GM12864 (cell line): ENCODE measurements at places on chromosomes 1 and 21.
A peak's percentile ranks its signal among the peaks of the same experiment; 100 is the strongest.

GRCh38 chr21:45154511-45155508 is 80.4 kb downstream of the ADARB1 start:
- DNase-seq = no peak

DNA sequence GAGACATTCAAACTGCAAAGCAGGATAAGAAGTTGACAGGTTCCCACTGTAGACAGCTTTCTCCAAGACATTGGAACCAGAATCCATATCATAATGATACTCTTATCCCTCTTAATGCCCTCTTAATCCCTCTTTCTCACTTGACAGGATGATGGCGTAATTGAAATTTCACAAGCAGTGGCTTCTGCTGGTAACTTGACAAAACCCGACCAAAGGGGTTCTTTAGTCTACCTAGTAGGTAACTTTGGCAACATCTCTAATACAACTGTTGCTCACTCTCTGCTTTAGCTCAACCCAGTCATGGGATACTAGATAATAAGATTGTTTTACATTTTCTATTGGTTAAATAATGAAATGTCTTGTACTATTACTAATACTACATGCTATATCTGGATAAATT is 34.7 kb downstream of the S100A10 start:
- DNase-seq = no peak

GRCh38 chr1:164780111-164780812 is 221.3 kb downstream of the PBX1 start:
- no peak for DNase-seq

- no peak for DNase-seq
Observed at GRCh38 chr1:179810367-179810715, 67.2 kb downstream of the FAM163A start.

- DNase-seq = no peak
Observed at GRCh38 chr1:78141531-78142231, 95.9 kb downstream of the GIPC2 start.

DNA sequence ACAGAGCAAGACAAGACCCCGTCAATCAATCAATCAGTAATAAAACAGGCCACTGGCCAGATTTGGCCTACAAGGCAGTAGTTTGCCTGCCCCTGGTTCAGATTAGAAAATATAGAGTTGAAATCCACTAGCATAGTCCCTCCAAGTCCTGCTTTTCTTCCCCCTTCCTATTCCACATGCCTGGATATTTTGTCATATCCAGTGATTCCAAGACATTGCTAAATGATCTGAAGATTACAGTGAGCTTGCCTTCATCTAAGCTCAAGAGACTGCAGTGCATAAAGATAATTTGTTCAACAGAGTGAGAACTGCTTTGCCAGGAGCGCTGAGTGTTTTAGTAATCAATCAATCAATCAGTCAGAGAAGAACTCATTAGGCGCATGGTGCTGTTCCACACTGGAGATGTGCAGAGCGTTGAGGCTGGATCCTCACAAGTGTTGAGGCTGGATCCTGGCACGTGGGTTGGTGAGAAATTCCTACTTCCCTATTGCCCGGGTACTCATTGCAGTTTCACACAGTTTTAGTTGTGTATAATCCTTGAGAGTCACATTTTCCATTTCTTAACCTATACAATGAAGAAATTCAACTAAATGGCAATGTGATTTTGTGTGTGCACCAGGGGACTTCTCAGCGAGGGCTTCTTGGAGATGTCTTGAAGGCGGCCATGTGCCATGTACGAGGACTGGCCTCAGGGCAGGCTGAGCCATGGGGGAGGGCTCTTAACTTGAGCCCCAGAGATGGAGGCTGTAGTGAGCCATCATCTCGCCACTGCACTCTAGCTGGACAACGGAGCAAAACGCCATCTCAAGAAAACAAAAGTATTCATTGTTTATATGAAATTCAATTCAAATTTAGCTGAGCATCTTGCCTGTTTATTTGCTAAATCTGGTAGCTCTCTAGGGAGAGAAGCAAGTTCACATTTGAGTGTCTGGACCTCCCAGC is 76.3 kb downstream of the TOMM20 start:
- no peak for DNase-seq

DNA sequence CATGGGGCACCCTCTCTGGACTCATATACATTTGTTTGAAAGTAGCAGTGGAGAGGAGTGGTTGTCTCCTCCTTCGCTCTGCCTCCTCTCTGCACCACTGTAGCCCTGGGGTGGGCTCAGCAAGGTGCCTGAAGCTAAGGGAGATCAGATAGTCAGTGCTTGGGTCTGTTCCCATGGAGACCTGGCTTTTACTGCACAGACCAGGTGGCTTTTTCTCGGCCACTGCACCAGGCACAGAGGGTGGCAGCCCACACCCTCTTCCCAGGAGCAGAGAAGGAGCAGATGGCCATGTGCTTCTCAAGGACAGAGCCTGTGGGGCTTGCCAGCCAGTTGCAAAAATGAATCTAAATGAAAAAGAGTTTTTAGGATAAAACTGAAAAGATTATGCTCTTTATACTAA is 123.4 kb upstream of the KCNK1 start:
- no peak for DNase-seq

DNA sequence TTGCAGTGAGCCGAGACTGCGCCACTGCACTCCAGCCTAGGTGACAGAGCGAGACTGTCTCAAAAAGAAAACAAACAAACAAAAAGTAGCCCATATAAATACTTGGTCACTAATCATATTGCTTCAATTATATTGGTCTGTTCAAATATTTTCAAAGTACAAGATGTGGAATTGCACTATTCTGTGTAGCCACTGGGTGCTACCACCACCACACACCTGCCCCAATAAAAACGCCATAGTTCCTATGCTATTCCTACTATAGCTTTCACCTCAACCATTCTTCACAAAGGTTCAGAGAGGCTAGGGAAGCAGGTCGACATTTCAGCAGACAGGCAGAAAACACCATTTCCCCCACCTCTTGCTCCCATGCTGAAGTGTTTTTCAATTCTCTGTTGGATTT is 16.7 kb downstream of the NDC1 start:
- DNase-seq = no peak

- DNase-seq = no peak
Observed at GRCh38 chr1:91924146-91924545, 25.1 kb upstream of the BRDT start.

DNA sequence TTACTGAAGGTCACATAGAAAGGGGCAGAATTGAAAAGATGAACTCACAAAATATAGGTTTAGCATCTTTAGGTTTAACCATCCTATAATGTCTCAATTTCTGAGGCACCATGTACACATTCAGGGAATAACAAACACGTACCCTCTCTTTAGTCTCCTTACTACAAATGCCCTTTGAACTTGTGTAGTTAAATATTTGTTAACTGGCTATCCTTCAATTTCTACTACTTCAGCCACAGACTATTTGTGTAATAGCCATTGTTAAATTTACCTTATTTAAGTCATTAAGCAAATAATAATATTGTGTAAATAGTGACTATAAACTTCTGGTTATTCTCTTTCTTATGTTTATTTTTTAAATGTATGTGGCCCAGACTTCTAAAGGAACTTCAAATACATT is 600.5 kb downstream of the KCNT2 start:
- DNase-seq = no peak

DNA sequence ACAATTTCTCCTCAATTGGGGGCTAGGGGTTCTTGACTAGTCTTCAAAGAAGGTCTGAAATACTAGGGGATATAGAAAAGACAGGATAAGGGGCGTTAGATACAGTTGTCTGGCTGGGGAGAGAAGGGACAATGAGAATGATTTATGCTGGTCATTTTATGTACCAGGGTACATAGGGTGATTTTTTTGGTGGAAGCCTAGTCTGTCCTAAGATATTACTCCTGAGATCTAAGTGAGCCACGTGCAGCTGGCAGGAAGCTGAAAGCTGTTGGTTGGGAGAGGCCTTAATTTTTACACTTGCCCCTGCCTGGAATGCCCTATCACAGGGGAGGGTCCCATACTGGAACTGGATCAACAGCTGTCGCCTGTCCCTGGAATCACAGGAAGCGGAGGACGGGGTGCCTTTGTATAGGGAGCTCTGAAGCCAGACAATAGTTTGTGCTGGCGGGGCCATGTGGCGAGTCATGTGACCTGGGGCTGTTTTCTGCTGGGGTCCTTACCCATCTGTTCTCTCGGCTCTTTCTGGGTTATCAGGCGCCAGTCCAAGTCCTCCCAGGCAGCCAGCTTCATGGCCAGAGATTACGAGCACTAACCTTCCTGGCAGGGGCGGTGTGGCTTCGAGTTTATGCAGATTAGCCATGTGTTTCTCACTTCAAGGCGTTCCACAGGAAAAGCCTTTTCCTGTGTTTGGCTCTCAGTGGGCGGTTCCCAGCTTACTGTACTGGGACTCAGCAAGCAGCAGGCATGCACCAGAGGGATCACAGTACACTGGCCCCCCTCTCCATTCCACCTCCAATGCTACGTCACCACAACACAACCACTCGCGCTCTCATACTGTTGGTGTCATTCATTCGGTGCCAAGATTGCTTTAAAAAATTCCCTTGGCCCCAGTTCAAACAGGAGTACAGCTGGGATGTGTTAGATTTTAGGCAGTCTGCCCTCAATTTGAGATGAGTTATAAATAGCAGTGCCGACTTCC is 27.5 kb downstream of the ARID1A start:
- no peak for DNase-seq

- DNase-seq = no peak
Observed at GRCh38 chr1:147072482-147073432, 99.5 kb downstream of the PRKAB2 start.

DNA sequence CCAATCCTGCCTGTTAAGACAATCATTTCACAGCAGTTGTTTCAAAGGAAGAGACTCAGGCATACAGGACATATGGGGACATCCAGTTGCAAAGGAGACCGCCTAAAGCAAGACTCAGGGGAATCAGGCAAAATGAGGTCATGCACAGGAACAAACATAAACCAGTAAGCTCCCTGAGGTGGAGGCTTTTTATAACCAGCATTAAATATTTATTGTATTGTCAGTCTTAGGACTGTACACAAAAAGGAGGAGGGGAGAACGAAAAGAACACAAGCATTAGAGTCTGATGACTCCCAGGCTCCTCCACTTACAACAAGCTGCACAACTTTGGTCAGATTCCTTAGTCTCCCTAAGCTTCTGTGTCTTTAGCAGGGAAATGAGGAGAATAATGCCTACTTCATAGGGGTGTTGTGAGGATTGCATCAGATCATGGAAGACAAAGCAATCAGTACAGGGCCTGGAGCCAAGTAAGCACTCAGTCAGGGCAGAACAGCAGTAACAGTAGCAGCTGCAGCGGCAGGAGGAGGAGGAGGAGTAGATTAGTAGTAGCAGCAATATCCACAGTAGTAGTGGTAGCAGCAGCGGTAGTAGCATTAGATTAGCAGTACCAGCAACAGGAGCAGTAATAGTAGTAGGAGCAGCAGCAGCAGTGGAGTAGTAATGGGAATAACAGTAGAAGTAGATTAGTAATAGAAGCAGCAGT is 54.2 kb upstream of the SPATA6 start:
- DNase-seq = no peak

DNA sequence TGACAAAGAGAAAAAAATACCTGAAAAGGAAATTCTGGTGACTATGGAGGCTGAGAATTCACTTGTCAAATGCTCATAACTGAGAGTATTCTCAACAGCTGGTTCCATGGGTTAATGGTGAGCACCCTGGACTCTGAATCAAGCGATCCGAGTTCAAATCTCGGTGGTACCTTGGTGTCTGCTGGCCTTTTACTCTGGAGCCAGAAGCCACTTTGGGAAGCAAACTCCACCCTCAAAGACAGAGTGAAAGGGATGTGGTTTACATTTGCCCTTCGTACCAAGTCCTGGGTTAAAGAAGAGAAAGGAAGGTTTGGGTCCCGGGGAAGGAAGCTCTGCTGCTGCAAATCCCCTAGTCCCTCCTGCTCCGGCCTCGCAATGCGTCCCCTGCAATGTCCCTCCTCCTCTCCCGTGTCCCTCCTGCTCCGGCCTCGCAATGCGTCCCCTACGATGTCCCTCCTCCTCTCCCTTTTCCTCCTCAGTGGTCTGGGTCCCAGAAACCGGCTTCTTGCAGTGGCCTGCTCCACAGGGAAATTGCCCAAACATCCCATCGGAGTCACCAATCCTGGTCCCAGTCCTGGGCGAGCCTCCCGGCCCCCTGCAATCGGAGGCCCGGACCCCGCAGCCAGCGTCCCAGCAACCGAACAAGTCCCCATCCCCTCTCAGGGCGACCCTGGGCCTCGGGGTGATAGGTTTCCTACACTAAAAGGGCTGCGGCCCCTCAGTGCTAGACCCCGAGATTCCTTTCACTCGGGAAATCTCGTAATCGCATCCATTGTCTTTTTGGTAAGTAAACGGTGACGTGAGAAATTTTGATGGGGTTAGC is 129.4 kb downstream of the PPIAL4G start:
- peak; percentile 36 for DNase-seq

- DNase-seq = no peak
Observed at GRCh38 chr21:38714039-38714817, 91.5 kb upstream of the ETS2 start.

GRCh38 chr1:165773324-165773965 is 4.8 kb upstream of the TMCO1 start:
- no peak for DNase-seq

GRCh38 chr1:19179597-19180264 is 30.3 kb downstream of the UBR4 start:
- no peak for DNase-seq

DNA sequence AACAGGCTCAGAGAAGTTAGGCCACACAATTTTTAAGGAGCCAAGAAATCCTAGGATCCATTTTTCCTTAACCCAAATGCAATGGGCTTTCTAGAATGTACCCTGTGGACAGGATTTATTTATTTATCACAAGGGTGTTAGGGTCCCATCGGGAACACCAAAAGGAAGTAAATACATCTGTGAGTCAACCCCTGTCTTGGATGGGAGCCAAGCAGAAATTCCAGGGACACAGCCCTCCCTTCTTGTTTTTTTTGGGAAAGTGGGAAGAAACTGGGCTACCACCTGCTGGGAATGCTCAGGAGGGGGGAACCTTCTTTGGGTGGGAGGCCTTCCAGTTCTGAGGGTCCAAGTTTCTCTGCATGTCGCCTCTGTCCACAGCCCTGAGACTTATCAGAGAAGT is 1.3 kb downstream of the CRNN start:
- no peak for DNase-seq

GRCh38 chr1:31551208-31551607 is 25.1 kb upstream of the TINAGL1 start:
- no peak for DNase-seq

- no peak for DNase-seq
Observed at GRCh38 chr1:184825571-184825970, 70.9 kb upstream of the EDEM3 start.

- DNase-seq = no peak
Observed at GRCh38 chr1:211577277-211577818, 1.6 kb downstream of the SLC30A1 start.
